ENCODE measurements at places on chromosomes 7 and 10.

DNA sequence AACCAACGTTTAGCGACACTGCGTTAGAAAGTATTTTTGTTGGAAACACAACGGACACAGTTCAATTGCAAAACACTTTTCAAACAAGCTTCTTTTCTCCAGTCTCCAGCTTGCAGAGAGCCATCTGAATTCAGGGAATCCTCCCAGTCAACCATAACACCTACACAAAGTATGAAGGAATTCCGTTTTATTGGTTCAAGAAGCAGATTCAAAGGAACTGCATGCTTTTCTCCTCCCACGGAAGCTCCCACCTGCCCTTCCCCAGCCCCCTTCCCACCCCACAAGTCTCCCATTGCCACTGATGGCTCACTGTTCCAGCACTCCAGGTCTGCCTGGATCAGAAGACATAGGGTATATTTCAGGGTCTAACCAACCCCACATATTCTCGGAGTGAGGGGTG is 190.6 kb upstream of the TCF7L2 start:
- no peak for DNase-seq

DNA sequence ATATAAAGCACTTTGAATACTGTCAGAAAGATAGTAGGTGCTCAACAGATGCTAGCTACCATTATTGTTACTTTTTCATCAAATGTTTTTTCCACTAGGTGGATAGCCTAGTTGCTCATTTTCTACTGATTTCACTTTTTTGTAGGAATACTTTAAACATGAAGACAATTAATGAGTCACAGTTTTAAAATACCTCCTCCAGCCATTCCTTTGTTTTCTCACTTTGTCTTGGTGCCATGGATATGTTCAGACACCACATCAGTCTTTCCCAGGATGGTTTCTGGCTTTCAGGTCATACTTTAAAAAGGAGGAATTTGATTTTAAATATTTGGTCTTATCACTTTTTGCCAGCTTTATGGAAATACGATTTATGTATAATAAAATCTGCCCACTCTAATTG is 147.1 kb upstream of the MGMT start:
- no peak for DNase-seq

DNA sequence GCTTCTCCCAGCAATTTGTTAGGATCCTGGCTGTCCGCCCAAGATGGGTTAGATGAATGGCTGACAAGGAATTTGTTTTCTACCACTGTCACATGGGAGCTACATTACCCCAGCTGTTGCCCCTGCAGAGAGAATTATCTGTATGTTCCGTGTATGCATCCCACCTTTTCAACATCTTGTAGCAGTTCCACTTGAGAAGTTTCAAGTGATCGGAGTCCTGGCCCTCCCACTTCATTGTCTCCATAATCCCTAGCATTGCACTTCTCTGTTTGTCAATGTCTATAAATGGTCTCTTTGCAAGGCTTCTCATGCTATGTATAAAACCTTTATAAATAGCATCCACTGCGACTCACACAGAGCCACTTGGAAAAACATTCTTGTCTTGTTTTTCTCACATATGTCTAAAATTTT is 972.5 kb downstream of the CNTNAP2 start:
- DNase-seq: no peak

- no peak for DNase-seq
These were observed 129.9 kb downstream of the CDH23 start for GRCh38 chr10:71526653-71527052.

DNA sequence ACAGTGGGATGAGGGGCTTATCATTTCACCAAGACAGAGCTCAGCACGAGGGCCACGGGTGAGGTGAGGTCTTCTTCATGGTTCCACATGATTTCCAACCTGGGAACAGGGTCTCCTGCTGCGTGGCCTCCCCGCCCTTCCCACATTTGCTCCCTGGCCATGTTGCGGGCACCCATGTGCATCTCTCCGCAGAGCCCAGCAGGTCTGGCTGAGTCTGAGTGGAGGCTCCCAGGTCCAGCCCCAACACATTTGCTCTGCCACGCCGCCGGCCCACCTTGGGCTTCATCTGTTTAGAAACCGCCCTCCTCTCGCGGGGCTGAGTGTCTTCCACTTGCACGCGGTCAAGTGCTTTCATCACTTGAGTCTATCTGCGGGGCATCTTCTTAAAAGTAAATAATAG is 14.8 kb upstream of the PRKAR1B start:
- no peak for DNase-seq

DNA sequence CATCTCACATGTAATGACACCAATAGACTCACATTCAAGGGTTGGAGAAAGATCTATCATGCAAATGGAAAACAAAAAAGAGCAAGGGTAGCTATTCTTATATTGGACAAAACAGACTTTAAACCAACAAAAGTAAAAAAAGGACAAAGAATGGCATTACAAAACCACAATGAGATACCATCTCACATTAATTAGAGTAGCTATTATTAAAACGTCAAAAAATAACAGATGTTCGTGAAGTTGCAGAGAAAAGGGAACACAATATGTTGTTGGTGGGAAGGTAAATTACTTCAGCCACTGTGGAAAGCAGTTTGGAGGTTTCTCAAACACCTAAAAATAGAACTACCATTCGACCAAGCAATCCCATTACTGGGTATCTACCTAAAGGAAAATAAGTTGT is 197.0 kb downstream of the SNX13 start:
- no peak for DNase-seq

- peak; percentile 48 for DNase-seq
These were observed 17.6 kb downstream of the DNAJB12 start for GRCh38 chr10:72337039-72337629.

GRCh38 chr10:86223256-86223655 is 143.3 kb downstream of the GRID1 start:
- DNase-seq: no peak

- no peak for DNase-seq
These were observed 91.1 kb downstream of the OR13A1 start for GRCh38 chr10:45224219-45224841.

DNA sequence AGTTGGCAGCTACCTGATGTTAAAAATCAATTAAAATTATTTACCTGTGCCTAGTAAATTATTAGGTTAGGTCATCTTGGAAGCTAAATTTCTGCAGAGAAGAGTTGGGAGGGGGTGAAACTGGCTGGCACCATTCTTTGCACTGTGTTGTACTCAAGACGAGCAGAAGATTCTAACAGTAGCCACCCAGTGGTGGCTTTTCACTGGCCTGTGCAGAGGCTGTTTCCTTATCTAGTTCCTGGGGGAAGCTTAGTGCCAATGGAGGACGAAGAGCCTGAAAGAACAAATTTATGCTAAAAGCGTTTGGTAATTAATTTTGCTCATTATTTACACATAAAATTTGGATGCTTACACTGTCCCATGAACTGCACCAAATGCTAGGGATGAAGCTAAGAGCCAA is 595.3 kb downstream of the XPNPEP1 start:
- no peak for DNase-seq

GRCh38 chr10:68992636-68993440 is 4.2 kb downstream of the KIFBP start:
- no peak for DNase-seq

DNA sequence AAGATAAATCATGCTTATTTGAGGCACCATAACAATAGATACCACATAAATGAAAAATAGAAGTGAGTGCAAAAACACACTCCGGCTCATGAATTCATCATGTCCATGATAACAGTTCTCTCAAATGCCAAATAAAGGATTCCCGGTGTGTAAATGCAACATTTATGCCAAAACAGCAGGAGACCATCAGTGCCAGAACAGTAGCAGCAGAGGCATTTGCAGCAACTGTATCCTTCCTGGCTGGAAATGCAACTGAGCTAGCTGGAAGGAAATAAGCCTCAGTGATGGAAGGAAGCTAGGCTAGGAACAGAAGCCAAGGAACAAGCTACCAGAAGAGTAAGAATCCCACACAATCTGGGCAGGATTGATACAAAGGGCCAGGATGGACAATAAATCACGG is 79.9 kb upstream of the THSD7A start:
- no peak for DNase-seq

GRCh38 chr7:18693406-18693805 is 197.9 kb downstream of the HDAC9 start:
- no peak for DNase-seq

GRCh38 chr10:35274498-35275060 is 61.7 kb upstream of the CCNY start:
- no peak for DNase-seq
